ENCODE measurements at places on chromosomes 1 and 21. TPM values are rescaled to one million over a fixed set of nuclear protein-coding genes. Genes with fewer than 3 reads are reported as not detected.

The OR2L8 gene
- not detected for total RNA-seq

DNA sequence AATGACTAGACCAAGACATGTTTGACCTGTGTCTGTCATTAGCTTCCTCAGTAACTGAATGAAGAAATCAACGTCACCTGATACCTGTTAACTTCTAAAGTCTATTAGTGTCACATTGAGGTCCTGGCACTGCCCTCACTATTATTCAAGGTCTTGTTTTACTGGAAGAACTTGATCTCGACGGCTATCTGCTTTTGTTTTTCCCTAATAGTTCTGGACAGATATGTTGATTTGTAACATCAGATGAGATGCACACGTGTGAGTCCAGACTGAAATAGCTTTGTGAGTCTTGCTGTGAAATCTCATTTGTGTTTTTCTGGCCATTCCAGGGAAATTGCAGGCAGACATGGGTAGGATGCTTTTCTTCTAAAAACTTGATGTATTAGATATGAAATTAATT lies 159.2 kb downstream of the RYR2 start:
- no peak for DNase-seq

DNA sequence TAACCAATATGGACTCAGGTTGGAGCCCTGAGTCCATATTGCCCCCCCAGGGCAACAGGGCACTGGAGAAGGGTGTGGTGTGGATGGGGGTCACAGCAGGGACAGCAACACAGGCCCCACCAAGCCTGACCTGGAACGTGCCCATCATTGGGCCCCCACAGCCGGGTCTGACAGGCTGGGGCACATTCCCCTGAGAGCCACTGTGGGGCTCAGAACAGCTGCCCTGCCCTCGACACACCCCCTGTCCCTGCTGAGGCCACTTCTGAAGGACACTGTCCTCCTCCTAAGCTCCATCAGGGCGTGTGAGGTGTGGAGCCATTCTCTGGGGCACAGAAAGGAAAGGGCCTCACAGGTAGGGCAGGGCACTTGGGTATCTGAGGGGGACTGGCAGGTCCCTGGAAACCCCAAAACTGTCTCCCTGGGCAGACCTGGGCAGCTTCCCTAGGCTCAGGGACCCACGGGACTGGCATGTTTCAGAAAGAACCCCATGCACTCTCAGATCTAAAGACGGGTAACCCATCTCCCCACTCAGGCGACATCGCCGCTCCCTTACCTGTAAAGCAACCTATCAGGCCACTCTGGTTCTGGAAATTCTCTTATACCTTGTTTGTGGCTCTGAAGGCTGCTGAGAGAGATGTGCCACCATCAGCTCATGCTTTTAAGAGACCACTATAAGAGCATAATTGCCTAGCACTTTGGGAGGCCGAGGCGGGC lies 95.5 kb downstream of the DMRTB1 start:
- DNase-seq: no peak

DNA sequence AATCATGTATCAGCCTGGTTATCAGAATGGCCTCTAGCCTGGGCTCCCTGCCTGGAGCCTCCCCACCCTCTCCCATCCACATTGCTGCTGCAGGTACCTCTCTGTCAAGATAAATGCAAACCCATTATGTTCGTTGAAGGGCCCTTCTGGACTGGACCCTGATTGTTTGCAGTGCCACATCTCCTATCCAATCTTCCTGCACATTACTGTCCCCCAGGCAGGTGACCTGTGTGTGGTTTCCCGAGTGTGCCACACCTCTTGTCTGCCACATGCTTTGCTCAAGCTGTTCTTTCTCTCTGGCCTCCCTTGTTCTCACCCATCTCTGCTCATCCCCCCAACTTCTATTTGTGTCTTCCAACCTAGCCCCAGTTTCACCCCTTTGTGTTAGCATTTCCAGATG lies 32.4 kb downstream of the IER5 start:
- DNase-seq: no peak

- no peak for DNase-seq
These were observed 48.4 kb upstream of the COA6 start for GRCh38 chr1:234324821-234325220.

DNA sequence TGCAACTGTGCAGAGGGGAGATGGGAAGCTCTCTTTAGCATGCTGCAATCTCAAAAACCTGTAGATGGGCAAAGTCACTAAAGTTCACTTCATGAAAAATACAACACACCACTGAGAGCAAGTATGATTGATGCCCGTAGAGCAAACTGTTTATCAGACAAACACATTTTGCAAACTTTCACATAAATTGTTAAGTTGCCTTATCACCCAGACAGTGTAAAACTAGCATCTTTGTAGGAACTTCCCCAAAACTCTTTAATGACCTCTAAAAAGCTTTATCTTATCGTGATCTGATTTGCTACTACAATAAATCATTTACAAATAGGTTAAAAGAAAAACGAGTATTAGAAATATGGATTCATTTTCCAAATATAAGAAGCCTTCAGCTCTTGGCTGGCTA lies 391.0 kb downstream of the LMO4 start:
- no peak for DNase-seq

DNA sequence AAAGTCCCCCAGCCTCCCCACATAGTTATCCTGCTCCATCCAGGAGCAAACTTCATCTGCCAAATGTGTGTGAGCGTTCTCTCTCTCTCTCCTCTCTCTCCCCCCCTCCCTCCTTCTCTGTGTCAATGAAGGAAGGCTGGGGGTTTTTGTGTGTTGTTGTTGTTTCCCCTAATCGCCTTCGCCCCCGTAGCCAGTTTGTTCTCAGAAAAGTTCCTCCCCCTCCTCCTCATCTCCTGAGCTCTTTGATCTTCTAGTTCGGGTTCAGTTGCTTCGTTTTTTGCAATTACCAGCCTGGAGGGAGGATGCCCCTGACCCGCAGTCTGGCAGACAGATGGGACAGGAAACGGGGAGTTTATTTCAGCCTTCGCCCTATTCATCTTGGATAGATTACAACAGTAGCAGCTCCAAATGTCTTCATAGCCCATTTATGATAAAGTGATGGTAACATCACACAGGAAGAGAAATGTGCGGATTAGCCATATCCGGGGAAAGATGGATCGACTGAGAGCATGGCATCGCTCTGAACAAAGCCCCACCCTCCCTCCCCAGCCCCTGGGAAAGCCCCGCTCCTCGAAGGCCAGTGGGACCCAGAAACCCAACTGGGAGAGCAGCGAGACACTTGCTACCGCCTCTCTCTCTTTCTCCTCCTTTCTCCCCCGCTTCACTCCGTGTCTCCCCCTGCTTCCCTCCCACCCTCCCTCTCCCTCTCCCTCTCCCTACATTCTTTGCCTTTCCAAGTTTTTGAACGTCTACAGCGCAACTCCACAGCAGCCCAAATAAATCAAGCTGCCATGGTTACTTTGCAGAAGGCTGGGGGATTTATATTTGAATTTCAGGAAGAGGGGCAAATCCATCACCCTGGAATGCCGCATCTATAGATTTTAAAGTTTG lies 139.7 kb upstream of the ARHGEF16 start:
- no peak for DNase-seq

DNA sequence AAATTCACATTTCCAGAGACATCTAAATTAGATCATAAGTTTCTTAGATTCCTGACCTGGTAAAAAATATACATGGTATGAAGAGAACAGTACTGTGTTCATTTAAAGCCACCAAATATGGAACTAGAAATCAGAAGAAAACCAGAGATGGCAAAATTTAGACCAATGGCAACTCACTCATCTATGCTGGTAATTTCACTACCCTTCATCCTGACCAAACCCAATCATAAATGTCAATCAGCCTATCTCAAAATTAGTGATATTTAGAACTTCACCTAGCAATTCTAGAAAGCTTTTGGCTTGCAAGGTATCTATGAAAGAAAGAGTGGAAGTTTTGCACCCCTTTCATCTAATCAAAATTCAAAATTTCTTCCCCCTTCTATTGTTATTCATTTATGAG lies 107.7 kb downstream of the NIBAN1 start:
- no peak for DNase-seq

DNA sequence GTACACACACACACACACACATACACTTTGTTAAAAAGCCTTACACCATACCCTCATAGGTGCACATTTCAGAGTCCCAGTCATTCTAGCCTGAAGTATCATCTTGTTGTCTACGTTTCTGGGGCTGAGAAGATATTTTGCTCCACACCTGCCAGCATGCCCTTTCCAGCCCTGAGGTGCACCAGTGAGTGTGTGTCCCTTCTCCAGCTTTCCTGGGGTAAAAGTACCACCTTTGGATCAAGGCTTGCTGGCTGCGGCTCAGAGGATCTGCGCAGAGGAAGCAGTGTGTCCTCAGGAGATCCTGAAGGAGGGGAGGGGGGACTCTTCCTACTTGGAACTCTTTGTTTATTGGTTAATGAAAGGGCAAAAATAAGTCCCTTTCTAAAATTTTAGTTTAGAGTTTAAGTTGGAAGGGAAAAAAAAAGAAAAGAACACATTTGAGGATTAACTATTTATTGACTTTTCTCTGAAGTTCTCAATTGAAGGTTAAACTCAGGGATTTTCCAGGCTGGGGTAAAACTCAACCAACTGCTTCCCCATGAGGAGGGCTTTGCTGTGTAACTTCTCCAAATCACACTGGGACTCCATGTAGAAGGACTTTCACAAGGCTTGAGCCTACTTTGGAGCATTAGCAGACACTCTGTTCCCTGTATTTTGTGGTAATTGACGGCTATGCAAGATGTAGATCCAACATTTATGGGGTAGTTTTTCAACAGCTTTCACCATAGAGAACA lies 200.3 kb upstream of the SGIP1 start:
- DNase-seq: no peak

DNA sequence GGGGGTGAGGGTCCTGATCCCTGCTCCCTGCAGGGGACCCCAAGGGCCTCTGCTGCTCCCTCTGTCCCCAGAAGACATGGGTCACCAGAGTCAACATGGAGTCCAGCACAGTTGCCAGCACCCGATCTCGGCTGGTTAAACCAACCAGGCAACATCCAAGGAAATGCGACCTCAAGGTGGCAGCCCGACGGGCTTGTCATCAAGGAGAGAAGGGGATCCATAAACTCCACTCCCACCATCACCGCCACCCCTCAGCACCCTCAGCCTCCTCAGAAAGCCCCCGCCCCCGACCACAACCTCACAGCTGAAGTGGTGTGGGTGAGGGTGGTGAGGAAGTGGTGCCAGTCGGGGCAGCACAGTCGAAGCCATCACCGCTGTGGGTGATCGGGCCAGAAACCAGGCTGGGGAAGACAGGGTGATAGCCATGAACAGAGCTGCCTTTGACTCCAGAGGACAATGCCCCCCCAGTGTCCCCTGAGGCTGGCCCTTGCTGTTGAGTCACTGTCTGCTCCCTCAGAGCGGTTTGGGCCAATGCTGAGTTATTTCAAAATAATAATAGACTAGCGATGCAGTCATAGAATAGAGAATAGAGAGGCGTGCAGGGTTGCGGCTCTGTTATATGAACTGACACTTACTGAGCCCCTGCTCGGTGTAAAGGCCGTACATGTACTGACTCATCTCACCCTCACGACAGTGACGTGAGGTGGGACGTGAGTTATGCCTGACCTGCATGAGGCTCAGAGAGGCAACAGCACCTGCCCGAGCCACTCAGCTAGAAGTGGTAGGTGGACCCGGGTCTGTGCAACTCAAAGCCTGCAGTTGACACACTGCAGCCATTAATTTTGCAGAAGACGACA lies 88.7 kb upstream of the IFFO2 start:
- peak; percentile 35 for DNase-seq

Data from activated T-cell treated with anti-CD3 and anti-CD28 coated beads, Interleukin-2, amount 50 U/mL, for 72 hours (primary cell).